ENCODE measurements at places on chromosomes 3 and 15. TPM values are rescaled to one million over a fixed set of nuclear protein-coding genes. Genes with fewer than 3 reads are reported as not detected.

SLC24A5 gene
- not detected for total RNA-seq

- no peak for DNase-seq
These were observed 44.8 kb downstream of the CEMIP start for GRCh38 chr15:80823995-80824394.

FEZF2 gene
- not detected for total RNA-seq

CCDC191 gene
- total RNA-seq: 1.7 TPM

- no peak for DNase-seq
These were observed 90.2 kb upstream of the LMOD3 start for GRCh38 chr3:69212411-69213160.

CCDC54 gene
- not detected for total RNA-seq

GRCh38 chr3:29466442-29466841 is 185.6 kb downstream of the RBMS3 start:
- DNase-seq: no peak

- DNase-seq: no peak
These were observed 232.6 kb upstream of the CHRM5 start for GRCh38 chr15:33735637-33736247.

CIAO2A gene
- 41.6 TPM for total RNA-seq

DNA sequence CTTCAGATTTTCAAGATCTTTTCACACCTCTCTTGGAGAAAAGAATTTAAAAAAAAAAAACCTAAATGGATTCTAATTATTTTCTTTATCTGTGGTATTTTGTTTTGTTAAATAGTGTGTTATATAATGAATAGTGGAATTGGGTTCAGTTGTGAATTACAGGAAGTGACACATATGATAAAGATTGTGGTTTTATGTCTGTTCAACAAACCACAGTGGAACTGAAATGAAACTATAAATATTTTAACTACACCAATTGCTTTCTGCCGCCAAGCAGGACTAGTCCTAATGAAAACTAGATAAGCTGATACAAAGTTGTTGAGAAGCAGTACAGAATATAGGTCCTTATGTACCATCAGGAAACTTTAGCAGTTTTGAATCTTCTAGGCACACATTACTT is 121.6 kb downstream of the UBE2E2 start:
- no peak for DNase-seq

DCP1A gene
- total RNA-seq: 23.7 TPM

DNA sequence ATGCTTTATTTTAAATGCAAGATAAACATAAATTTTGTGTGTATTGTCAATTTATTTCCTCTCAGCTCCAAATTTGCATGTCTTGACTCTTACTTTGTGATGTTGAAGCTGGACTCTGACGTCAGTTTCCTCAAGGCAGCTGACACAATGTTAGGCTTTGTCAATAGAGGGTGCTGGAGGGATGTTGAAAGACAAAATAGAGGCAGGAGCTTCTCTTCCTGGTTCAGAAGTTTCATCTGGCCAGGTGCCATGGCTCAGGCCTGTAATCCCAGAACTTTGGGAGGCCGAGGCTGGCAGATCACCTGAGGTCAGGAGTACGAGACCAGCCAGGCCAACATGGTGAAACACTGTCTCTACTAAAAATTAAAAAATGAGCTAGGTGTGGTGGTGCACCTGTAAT is 408.6 kb downstream of the GBE1 start:
- no peak for DNase-seq

DNA sequence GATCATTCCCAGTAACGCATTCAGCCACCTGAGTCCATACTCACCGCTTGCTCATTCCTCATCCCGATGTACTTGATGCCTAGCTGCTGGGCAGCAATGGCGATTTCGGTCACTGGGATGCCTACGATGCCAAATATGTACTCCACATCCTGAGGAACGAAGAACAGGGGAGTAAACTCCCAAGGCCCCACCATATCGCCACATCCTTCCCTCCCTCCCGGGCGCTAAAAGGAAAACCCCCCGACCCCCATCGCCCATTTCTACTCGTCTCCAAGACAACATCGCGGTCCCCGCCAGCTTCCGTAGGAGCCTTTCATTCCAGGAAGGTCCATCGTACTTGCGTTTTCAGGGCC is 347 bp downstream of the HACL1 start:
- DNase-seq: no peak

SCN11A gene
- not detected for total RNA-seq

GRCh38 chr3:134959516-134959915 is 164.5 kb downstream of the EPHB1 start:
- DNase-seq: no peak

CYP8B1 gene
- not detected for total RNA-seq

SERF2 gene
- total RNA-seq: 955 TPM

DNA sequence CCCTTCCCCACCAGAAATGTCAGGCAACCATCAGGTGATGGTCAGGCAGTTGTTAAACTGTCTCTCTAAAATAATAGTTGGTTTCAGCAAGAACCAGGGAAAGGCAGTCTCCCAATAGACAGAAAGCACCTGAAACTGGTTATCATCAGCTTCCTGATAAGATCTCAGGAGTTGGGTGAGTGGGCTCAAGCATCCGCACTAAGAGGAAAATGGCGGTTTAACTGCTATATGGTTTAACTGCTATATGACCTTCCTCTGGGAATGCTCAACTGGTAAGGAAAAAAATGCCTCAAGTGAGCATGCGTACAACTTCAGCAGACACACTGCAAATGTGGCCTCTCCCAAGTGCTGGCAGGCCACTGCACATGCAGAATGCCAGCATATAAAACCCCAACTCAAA is 240.8 kb upstream of the CMC1 start:
- no peak for DNase-seq

SPATA12 gene
- not detected for total RNA-seq

GRCh38 chr3:53702776-53703530 is 143.3 kb downstream of the CHDH start:
- DNase-seq: no peak

GRCh38 chr3:72301779-72302178 is 516.8 kb upstream of the PROK2 start:
- DNase-seq: no peak

GRCh38 chr3:114060906-114061655 is 4.5 kb downstream of the QTRT2 start:
- no peak for DNase-seq

DNA sequence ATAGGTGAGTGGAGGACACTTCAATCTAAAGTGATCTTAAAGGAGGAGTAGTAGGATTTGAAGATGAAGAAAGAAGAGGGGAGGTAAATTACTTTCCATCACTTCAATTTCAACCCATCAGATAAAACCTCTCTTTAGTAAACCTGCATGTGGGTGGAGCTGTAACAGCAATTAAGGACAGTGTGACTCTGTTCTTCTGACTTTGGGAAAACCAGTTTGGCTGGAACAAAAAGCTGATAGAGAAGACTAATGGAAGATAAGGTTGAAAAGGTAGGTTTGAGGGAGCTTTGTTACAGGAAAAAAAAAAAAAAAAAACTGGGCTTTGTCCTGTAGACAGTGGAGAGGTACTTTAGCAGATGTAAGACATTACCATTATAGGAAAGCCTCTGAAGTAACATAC is 4.5 kb upstream of the GSK3B start:
- no peak for DNase-seq

- DNase-seq: no peak
These were observed 49.7 kb downstream of the TMEM39A start for GRCh38 chr3:119413603-119414280.

DNA sequence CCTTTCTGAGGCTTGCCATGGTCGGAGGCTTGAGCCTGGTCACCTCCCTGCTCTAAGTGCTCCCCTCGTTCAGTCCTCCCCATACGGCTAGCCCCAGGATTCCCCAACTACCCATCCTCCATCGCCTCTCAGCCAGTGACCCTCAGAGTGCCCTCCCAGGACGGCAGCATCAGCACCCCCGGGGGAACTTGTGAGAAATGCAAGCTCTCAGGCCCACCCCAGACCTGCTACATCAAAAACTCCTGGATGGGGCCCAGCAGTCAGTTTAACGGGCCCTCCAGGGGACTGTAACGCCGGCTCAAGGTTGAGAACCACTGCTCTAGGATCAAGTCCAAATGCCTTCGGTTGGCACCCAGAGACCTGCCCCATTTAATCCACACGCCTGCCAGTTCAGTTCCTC is 6.9 kb downstream of the ADAMTS17 start:
- DNase-seq: no peak

SIDT1 gene
- total RNA-seq: 0.95 TPM

ST6GAL1 gene
- 75.2 TPM for total RNA-seq

DNA sequence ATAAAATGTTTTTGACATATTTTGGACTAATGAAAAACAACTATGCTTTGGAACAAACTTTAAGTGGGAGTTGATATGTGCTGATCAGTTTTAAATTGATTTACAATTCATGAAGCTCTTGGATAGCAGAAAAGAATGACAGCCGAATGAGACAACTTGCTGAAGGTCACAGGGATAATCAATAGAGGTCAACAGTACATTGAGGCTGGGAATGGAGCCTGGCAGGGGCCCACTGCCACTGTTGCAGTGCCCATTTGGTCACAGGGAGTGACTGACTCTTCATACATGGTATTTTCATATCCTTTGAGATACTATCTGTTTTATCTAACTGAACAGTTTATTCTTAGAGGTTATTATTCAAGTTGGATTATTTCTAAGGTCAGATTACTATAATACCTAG is 58.7 kb upstream of the EIF5A2 start:
- no peak for DNase-seq

DNA sequence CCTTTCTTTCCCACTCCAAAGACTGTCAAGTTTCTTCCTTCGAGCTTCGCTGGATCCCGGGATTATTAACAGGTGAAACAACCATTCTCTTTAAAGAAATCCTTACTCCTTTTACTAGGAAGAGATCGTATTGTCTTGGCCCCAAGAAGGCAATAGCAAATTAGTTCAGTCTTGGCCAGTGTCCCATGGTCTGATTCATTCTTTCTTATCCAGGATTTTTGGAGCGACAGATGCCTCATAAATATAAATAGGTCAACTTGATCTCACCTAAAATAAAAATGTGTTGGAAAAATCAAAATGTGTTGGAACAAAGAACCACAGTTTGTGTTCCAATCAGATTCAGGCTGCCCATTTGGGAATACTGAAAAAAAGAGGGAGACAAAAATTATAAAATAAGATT is 140.1 kb upstream of the TMEM108 start:
- no peak for DNase-seq

PLSCR2 gene
- not detected for total RNA-seq

DNA sequence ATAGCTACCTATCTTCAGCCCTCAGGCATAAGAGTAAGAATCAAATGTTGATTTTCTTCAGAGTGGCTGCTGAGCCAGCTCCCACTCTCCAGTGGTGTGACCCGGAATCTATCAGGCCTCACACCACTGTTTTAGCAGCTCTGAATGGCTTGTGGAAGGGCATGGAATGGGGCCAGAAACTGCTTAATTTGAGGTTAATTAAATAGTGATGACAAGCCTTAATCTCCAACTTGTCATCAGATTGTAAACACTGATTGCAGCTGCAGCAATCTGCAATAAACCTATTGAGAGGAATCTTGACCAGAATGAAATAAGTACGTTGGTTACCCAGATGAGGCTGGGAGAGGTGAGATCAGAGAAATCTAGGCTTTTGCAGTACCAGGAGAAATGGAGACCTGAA is 317.4 kb downstream of the FHIT start:
- no peak for DNase-seq

DNA sequence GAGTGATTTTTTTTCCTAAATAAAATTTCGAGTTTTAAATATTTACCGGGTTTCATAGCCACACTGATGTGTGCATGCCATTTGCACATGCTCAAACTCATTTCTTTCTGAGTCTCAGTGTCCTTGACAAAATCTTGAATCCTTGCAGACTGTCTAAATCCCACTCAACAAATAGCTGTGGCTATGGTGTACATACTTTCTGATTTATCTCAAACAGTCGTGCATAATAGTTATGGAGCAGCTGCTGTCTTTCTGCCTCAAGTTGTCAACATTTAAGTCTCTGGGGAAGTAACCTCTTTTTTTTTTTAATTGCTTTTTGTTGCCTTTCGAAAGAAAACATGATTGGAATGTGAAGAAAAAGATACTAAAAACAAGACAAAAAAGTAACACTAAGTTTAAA is 52.8 kb upstream of the UTS2B start:
- DNase-seq: no peak

DNA sequence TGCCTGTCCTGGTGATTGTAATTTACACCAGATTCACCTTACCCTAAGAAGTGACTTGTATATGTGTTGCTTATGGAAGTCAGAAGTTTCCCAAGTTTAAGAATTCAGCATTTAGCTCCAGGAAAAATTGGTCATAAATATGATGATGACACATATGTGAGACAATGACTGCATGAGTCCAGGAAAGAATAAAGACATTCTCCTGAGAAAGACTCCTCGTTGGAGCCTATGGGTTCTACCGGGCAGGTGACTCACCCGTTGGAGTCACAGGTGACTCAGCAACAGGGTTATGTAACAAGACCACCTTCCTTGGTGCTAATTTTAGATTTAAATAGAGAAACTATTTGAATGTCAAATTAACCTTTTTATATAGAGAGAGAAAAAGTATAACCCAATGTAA is 662.4 kb downstream of the FHIT start:
- no peak for DNase-seq

- no peak for DNase-seq
These were observed 272.9 kb upstream of the TPM1 start for GRCh38 chr15:62769604-62770003.

DNA sequence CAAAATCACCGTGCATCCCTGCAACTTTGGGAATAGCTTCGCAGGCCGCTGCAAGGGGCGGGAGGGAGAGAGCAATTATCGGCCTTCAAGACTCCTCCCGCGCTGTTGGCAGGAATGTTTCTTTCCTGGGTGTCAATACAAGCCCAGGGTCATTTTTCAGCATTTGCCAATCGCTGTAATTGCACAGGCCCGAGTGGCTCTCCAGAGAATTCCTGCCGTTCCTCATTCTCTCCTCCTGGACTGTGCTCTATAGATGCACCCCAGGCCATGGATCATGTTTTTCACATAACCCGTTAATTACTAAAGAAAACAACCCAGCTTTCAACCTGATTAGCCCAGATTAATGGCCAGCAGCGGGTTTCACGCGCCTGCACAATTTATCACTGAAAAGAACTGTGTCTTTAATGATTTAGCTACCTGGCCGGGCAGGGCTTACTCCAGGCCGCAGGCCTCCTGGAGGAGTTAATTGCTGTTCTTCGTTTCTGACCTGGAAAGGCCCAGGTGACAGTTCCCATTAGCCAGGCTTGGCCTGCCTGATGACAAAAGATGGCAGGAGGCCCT is 144.3 kb downstream of the OPA1 start:
- no peak for DNase-seq

- DNase-seq: no peak
These were observed 13.7 kb upstream of the PRKCD start for GRCh38 chr3:53147151-53147902.

EFL1 gene
- total RNA-seq: 13.6 TPM

DNA sequence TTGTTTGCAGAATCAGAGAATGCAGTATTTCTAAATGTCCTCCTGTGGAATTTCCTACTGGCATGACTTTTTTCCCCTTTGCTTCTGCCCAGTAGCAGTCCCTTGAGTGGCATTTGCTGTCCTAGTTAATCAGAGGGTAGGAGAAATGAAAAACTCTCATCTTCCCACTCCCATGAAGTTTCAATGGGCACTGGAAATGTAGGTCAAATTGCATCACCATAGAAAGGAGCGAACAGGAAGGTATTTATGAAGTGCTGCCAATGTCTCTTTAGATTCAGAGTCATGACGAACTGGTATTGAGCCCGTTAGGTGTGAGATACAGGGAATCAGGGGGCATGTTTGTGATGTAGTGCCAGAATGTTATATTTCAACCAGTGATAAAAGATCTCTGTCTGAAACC is 23.2 kb downstream of the ATXN7 start:
- DNase-seq: no peak

MYRIP gene
- total RNA-seq: 0.95 TPM

ALPK3 gene
- total RNA-seq: 183 TPM

- DNase-seq: no peak
These were observed 254.4 kb upstream of the ARRDC4 start for GRCh38 chr15:97706059-97706458.

- no peak for DNase-seq
These were observed 28.5 kb upstream of the POLG start for GRCh38 chr15:89363133-89363532.
